ENCODE measurements at places on chromosomes 11 and 22.

GRCh38 chr11:134033696-134034491 lies 35.0 kb upstream of the JAM3 start:
- H3K27ac ChIP-seq: peak overlapping the region; percentile 61
- DNase-seq: no peak
- H3K27me3 ChIP-seq: peaks cover 35% of the 10 kb centered on the region
- H3K36me3 ChIP-seq: no peaks in the 10 kb centered on the region
- peaks cover 34% of the 10 kb centered on the region for H3K4me1 ChIP-seq

DNA sequence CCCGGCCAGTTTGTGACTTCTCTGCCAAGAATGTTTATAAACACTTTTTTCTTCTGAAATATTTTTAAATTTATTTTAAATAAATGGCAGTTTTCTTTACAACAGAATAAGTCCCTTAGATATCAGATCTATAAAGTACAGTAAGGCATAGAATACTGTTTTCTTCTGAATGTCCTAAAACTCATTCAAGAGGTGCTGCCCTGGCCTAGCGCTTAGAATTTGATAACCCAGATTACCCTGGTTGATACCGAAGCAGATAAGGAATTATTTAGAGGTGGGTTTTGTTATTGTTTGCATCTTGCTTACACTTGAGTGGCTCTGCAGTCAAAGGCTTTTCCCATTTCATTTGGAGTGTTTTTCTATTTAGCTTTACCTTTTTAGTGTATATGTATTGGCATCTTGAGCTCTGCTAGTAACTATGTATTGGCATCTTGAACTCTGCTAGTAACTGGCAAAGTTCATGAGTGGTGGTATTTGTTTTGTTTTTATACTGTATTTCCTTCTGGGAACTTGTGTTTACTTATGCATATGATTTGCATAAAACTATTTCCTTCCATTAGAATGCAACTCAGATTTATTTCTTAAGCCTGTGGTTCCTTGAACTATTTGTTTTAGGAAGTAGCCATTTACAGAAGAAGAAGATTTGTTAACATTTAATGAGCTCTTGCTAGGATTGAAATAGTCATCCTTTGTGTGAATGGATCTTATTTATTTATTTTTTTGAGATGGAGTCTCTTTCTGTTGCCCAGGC lies 1.2 kb downstream of the ACAD8 start:
- no peak for DNase-seq
- H3K27me3 ChIP-seq: no peaks in the 10 kb centered on the region

DNA sequence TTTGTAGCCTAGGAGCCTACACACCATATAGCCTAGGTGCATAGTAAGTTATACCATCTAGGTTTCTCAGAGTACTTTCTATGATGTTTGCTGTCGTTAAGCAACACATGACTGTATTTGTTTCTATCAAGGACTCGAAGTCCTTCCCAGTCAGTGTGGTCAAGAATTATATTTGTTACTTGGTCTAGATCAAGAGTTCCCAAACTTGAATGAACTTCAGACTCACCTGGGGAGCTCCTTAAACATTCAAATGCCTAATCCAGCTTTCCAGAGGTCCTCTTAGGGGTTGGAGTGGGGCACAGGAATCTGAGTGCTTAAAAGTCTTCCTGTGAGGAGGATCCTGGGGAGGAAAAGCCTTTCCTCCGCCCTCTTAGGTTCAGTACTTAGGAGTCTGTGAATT lies 41.5 kb upstream of the PAMR1 start:
- no peak overlapping the region for H3K4me3 ChIP-seq
- DNase-seq: no peak
- H3K27ac ChIP-seq: no peak overlapping the region
- peaks cover 35% of the 10 kb centered on the region for H3K27me3 ChIP-seq
- H3K4me1 ChIP-seq: no peaks in the 10 kb centered on the region

- H3K36me3 ChIP-seq: peaks cover 5% of the 10 kb centered on the region
- peaks cover 26% of the 10 kb centered on the region for H3K4me1 ChIP-seq
- H3K27ac ChIP-seq: no peak overlapping the region
- no peak for DNase-seq
- H3K4me3 ChIP-seq: no peak overlapping the region
- peaks cover 40% of the 10 kb centered on the region for H3K27me3 ChIP-seq
These were observed 115.2 kb downstream of the CEP164 start for GRCh38 chr11:117442869-117443239.

GRCh38 chr22:23495614-23496444 lies 84.3 kb downstream of the IGLL1 start:
- H3K4me1 ChIP-seq: peaks cover 16% of the 10 kb centered on the region
- H3K36me3 ChIP-seq: no peaks in the 10 kb centered on the region
- peaks cover 5% of the 10 kb centered on the region for H3K27me3 ChIP-seq
- DNase-seq: no peak
- peak overlapping the region; percentile 16 for H3K27ac ChIP-seq
- no peak overlapping the region for H3K4me3 ChIP-seq

DNA sequence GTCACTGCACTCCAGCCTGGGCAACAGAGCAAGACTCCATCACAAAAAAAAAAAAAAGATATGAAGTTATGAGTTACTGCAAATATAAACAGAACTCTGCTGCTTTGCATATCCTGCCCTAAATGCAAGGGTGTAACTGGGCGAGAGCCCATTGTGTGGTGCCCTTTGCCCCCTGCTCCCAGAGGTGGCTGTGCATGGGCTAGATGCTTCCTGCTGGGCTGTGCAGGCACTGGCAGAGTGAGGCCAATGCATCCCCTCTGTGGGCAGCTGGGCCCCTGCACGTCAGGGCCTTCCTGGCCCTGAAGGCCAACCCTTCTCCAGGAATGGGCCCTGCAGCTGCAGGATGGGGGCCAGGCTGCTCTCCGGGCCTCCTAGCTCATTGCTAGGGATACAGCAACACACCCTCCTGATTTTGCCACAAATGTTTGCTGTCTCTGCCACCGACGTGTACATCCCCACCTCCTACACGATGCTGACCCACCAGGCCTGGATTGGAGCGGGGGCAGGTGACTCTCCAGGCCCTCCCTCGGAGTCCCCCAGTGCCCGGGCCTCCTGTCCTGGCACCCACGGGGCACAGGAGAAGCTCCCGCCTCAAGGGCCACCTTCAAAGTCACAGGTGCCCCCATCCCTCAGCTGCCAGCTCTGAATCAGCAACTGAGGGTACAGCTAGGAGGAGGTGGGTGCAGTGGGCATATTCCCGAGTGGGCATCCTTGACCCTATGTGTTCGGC lies 40.7 kb upstream of the COMT start:
- H3K36me3 ChIP-seq: peaks cover 4% of the 10 kb centered on the region
- H3K27me3 ChIP-seq: no peaks in the 10 kb centered on the region
- no peak overlapping the region for H3K4me3 ChIP-seq
- no peak overlapping the region for H3K27ac ChIP-seq
- peaks cover 29% of the 10 kb centered on the region for H3K4me1 ChIP-seq
- DNase-seq: no peak

GRCh38 chr11:122788781-122789535 lies 49.3 kb upstream of the CRTAM start:
- DNase-seq: no peak
- H3K36me3 ChIP-seq: no peaks in the 10 kb centered on the region
- no peak overlapping the region for H3K4me3 ChIP-seq
- peaks cover 4% of the 10 kb centered on the region for H3K27me3 ChIP-seq

- DNase-seq: no peak
- H3K27ac ChIP-seq: peak overlapping the region; percentile 46
- no peaks in the 10 kb centered on the region for H3K36me3 ChIP-seq
- H3K4me3 ChIP-seq: no peak overlapping the region
- H3K27me3 ChIP-seq: peaks cover 10% of the 10 kb centered on the region
- H3K4me1 ChIP-seq: peaks cover 60% of the 10 kb centered on the region
These were observed 76.9 kb downstream of the DSCAML1 start for GRCh38 chr11:117720061-117720511.

GRCh38 chr11:16380941-16381568 lies 24.7 kb upstream of the SOX6 start:
- no peaks in the 10 kb centered on the region for H3K36me3 ChIP-seq
- no peak overlapping the region for H3K4me3 ChIP-seq
- H3K27ac ChIP-seq: no peak overlapping the region
- H3K4me1 ChIP-seq: no peaks in the 10 kb centered on the region
- H3K27me3 ChIP-seq: no peaks in the 10 kb centered on the region
- no peak for DNase-seq

DNA sequence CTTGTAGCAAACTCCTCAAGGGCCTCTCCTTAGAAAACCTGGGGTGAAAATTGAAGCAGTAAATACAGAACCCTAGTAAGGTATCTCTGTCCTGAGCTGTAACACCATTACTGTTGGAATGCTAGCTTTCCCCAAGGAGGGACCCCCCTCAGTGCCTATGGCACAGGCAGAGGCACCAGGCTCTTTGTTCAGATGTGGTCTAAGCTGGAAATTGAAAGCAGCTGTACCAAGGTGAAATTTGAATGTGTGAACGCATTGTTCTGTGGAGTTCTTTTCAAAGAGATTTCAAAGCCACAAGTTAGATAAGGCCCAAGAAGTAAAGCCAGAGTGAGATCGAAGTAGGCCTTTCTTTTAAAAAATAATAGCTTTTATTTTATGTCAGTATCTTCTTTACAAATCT lies 71.9 kb upstream of the HORMAD2 start:
- H3K27me3 ChIP-seq: no peaks in the 10 kb centered on the region
- H3K4me3 ChIP-seq: no peak overlapping the region
- DNase-seq: no peak
- H3K4me1 ChIP-seq: peaks cover 15% of the 10 kb centered on the region
- no peak overlapping the region for H3K27ac ChIP-seq

DNA sequence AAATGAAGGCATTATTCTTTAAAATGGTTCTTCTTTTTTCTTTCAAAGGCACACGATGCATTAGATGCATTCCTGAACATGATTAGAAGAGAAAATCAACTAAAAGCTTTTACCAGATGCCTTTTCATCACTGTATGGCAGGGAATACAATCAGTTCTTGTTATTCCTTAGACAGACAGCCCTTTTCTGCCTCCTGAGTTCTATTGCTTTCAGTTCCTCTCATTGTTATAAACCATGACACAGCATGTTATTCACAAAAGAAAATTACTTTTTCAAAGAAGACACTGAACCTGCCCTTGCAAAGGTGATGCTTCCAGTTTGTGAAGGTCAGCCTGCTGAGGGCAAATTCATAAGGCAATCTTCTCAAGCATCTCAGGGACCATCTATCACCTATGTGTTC lies 70.1 kb downstream of the FAM181B start:
- no peaks in the 10 kb centered on the region for H3K4me1 ChIP-seq
- DNase-seq: no peak
- H3K4me3 ChIP-seq: no peak overlapping the region
- no peak overlapping the region for H3K27ac ChIP-seq

DNA sequence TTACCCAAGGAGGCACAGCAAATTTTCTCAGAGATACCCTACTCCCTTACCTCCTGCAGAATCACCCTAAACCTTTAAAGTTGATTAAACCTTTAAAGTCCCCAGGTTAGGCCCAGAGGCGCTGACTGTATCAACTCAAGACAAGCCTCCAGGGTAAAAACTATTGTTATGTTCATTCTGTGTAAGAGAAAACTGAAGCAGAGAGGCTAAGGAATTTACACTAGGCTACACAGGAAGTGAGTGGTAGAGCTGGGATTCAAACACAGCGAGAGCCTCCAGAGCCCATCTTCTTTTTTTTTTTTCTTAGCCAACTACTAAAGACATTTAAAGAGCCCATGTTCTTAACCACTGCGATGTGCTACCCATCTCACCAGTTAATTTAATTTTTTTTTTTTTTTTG lies 56.3 kb upstream of the GRK3 start:
- peaks cover 15% of the 10 kb centered on the region for H3K36me3 ChIP-seq
- no peaks in the 10 kb centered on the region for H3K27me3 ChIP-seq
- no peak for DNase-seq
- no peak overlapping the region for H3K4me3 ChIP-seq
- H3K4me1 ChIP-seq: peaks cover 4% of the 10 kb centered on the region
- no peak overlapping the region for H3K27ac ChIP-seq

- H3K36me3 ChIP-seq: peaks cover 39% of the 10 kb centered on the region
- no peak overlapping the region for H3K27ac ChIP-seq
- no peak for DNase-seq
- no peaks in the 10 kb centered on the region for H3K27me3 ChIP-seq
- no peaks in the 10 kb centered on the region for H3K4me1 ChIP-seq
These were observed 27.1 kb downstream of the HPS5 start for GRCh38 chr11:18294862-18295261.

- peaks cover 23% of the 10 kb centered on the region for H3K27me3 ChIP-seq
- peaks cover under 1% of the 10 kb centered on the region for H3K36me3 ChIP-seq
- H3K4me1 ChIP-seq: no peaks in the 10 kb centered on the region
- DNase-seq: no peak
- no peak overlapping the region for H3K27ac ChIP-seq
- peak overlapping the region; percentile 65 for H3K4me3 ChIP-seq
These were observed 1.5 kb downstream of the MAPK11 start for GRCh38 chr22:50268655-50269113.

GRCh38 chr11:134662629-134663360 lies 250.8 kb upstream of the B3GAT1 start:
- H3K27ac ChIP-seq: no peak overlapping the region
- no peak overlapping the region for H3K4me3 ChIP-seq
- no peaks in the 10 kb centered on the region for H3K36me3 ChIP-seq
- peaks cover 16% of the 10 kb centered on the region for H3K27me3 ChIP-seq

Data from type B pancreatic cell (in vitro differentiated cells).